ENCODE measurements at places on chromosomes 1 and 21.

DNA sequence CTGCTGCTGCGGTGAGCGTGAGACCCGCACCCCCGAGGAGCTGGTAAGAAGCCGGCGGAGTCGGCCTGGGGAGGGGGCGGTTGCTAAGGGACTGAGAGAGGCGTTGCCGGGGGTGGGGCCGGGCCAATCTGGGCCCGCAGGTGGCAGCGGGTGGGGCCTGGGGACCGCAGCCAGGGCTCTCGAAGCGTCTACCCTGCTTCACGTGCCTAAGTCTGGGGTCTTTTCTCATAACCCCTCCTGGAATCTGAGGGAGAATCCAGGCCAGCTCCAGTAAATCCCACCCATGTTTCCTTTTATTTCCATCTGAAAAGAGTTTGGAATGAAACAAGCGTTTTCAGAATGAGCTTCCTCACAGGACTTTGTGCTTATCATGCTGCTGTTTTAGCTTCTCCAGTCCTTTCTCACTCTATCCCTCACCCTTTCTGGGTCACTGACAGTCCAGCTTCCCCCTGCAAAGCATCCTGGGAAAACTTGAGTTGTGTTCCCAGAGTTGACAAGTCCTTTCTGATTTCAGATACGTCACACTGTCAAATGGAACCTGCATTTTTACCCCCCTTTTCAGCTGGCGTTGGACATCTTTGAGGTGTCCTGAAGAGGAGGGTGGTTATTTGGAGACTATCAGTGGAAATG lies 431 bp downstream of the CLCN6 start:
- no peak for DNase-seq

GRCh38 chr1:74652711-74653139 lies 20.9 kb downstream of the ERICH3 start:
- DNase-seq: no peak

GRCh38 chr1:236536540-236536939 lies 12.8 kb downstream of the LGALS8 start:
- no peak for DNase-seq

DNA sequence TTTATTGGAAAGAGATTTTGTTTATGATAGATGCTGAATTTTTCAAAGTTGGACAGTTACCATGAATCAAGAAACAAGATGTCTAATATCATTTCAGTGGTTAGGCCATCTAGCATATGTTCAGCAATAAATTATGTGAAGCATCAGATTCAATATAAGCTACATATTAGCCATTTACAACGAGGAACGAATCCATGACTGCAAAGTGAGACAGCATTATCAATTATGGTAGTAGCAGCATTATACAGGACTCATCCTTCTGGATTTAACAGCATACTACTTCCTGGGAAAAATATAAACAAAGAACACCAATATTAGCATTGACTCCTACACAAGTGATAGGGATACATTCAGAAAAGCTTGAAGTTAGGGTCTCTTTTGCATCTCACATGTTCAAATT lies 59.1 kb downstream of the LRRC53 start:
- DNase-seq: no peak

GRCh38 chr1:18732686-18733085 lies 102.0 kb downstream of the PAX7 start:
- DNase-seq: no peak

DNA sequence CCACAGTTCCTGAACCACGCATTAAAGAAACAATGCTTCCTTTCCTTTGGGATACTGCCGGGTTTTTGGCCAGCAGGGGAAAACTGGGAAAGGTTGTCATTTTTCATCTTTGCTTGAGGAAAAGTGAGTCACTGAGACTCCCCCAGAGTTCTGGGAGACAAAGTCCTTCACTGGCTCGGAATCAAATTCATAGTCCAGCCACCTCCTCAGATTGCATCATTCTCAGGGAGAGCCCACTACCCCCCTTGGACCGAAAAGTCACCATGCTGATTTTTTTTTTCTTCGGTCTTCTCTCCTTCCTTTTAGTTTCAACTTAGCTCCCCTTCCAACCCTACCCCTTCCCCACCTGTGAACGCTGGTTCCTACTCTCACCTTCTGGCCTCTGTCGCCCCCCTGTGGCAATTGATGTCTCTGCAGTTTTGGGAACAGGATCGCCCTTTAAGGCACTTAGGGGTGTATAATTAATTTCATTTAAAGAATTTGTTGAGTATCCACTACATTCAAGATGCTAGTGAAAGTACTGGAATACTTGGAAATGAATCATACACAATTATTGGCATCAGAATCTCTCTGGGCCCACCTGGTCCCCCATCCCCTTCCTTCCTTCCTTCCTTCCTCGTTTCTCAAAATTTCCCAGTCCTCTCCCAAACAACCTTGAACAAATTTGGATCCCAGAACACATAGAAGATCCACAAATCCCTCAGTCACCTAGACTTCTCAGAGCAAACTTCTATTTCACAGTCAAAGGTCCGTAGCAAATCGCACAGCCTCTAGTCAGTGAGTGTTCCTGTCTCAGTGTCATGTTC lies 6.9 kb downstream of the ACKR1 start:
- peak; percentile 69 for DNase-seq

GRCh38 chr21:45818276-45818903 lies 163.2 kb upstream of the COL6A1 start:
- no peak for DNase-seq

DNA sequence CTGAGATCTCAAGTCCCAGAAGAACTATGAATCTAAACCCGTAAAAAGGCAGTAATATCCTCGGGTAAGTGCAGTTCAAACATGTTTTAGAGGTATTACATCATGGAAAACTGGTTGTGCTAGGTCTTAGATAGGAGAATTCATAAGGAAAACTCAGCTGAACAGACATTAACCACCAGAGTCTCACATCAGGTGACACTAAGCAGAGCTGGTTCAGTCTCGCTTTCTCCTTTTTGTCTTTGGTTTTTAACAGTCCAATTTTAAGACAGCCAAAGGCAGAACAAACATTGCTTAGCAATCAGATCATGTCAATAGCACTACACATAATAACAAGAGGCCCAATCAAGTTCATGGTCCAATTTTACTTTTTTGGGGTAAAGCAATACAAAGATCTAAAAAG lies 63.1 kb upstream of the MUTYH start:
- DNase-seq: no peak

GRCh38 chr1:3683992-3684391 lies 31.7 kb downstream of the TP73 start:
- DNase-seq: no peak

DNA sequence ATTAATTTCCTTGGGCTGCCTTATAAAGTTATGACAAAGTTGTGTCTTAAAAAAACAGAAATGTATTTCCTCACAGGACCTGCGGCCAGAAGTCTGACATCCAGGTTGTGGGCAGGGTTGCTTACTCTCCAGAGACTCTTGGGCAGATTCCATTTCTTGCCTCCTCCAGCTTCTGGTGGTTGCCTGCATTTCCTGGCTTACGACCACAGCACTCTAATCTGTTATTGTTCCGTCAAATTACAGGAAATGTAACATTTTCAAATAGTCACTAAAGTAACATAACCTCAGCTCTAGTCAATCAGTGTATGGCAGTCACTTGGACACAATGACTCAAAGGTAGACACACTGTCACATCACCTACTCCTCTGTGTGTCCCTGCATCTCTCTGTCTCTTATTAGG lies 226.8 kb downstream of the DNAH14 start:
- DNase-seq: no peak

GRCh38 chr1:167454304-167454893 lies 63.9 kb downstream of the CD247 start:
- DNase-seq: no peak

DNA sequence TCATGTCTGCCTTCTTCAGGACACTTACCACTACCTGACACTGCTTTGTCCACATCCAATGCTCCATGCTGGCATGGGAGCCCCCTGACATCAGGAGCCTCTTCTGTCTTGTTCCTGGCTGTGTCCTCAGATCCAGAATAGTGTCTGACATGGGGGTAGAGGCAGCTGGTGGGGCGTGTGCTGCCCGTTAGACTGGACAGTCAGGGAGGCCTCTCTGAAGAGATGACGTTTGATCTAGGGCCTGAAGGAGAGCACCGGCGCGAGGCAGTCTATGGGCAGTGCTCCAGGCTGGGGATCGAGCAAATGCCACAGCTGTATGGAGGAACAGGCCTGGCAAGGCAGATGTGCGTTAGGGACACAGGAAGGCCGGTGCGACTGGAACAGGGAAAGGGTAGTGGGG lies 16.6 kb downstream of the SLC9A1 start:
- DNase-seq: no peak

DNA sequence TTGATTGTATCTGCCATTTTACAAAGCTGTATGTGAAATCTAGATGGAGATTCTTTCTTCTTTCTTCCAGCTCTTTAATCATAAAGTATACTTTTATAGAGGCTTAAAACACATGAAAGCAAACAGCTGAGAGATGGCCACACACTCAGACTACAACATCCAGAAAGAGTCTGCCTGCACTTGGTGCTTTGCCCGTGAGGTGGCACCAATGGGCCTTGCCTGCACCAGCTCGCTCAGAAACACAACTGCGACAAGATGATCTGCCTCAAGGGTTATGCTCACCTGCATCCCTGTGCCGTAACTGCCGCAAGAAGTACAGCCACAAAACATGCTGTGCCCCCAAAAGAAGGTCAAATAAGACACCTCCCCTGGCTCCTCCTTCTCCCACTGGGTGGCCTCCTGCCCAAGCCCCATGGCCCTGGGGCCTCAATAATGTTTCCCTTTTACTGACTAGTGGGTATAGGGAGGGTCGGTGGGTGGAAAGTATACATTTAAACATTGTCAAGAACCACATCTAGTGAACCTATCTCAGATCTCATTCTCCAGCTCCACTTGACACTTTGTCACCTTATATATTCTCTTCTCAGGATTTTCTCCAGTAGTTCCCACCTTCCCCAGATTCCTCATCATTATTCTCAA lies 66.7 kb upstream of the ANGPTL3 start:
- DNase-seq: peak; percentile 31

GRCh38 chr1:67575861-67576260 lies 109.1 kb upstream of the GADD45A start:
- no peak for DNase-seq

DNA sequence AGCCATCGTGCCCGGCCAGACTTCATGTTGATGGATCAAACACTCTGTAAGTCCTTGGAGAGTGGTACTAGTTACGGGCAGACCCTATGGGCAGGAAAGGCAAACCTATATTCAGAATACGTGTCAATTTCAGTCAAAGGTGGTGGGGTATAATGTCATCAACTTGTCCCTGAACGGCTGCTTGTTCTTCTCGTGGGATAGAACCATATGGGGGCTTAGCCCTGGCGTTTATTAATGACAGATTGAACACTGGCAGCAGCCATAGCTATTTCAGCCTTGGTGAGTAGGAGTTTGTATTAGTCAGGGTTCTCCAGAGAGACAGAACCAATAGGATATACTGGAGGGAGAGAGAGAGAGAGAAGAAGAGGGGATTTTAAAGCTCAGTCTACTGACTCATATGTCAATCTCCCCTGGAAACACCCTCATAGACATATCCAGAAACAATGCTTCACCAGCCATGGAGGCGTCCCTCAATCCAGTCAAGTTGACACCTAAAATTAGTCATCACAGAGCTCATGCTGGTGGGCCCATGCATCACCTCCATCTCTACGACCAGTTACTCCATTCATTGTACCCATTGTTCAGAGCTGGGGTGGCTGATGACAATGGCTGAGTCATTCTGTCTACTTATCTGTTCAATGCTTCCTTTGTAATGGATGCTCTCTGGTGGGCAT lies 16.1 kb upstream of the AQP10 start:
- no peak for DNase-seq

DNA sequence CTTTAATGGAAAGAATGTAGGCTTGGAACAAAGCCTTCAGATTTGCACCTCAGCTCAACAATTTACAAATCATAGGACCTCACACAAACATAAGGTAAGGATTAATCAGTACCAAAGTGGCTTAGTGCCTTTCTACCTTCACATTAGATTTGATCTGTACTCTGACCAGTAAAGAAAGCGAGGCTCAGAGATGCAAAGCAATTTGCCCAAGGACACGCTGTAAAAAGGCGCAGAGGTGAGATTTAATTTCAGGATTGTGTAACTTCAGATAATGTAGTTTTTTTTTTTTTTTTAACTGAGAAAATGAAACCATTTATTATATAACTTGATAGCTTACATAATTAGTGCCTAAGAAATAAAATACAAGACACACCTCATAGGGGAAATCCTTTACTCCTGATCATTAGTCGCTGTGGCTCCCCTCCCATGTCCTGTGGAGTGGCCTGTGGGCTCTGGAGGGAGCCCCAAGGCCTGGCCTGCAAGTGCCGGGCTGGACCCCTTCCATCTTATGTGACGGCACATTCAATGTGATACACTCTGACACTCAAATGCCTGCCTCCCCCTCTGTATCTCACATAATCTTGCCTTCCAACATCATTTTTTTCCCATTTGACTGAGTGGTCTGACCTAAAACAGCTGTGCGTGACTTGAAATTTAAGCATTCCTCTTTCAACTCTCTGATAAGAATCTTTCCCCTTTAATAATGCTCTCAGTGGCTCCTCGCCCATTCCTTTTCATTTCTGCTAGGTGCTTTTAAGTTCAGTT lies 426.5 kb upstream of the DAB1 start:
- DNase-seq: no peak

GRCh38 chr1:145785547-145785946 lies 38.3 kb downstream of the RNF115 start:
- DNase-seq: no peak

- DNase-seq: no peak
Observed at GRCh38 chr1:19073311-19074186, 117.1 kb upstream of the IFFO2 start.

DNA sequence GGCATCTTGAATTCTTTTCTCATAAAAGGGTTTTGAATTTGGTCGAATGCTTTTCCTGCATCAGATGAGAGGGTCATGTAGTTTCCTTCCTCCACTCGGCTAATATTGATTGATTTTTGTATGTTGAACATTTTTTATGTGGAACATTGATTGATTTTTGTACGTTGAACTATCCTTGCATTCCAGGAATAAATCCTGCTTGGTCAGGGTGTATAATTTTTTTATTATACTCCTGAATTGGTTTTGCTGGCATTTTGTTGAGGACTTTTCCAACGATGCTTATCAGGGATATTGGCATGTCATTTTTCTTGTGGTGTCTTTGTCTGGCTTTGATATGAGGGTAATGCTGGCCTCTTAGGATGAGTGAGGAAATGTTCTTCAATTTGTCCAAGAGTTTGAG lies 8.5 kb downstream of the TMEM240 start:
- no peak for DNase-seq

DNA sequence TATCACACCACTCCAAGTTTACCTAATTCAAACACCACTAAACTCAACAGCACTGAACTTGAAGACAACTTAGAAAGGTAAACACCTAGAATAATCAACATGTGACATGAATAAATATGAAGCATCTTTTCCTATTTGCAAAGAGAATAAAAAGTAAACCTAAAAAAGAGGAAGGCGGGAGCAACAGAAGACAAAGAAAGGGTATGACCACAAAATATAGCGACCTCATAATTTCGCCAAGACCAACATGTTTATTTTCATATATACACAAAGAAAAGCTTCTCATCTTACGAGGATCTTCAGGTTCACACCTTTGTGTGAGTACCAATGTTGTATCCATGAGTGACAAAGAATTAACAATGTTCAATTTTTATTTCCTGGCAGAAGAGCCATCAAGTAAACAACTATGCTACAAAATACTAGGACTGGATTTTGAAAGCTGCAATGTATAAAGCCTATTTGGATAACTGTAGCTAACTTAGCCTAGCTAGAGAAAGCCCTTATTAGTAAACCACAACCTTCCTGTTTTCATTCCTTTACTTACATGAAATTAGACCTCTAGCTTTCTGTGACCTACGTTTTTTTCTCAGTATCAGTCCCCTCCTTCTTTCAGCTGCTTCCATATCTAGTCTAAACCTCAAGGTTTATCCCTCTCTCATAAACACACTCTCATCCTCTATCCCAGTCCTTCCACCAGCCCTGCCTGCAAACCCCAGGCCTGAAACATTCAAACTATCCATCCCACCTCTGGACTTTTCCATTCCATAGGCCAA lies 21.3 kb upstream of the PHTF1 start:
- DNase-seq: no peak

GRCh38 chr1:1599935-1600860 lies at the start of gene FNDC10:
Gene FNDC10, minus strand, starts transcription at chr1:1600135. Its CDS starts 120 bp downstream, at chr1:1600015.
- DNase-seq: no peak

Measured in pancreas (tissue), 10 donors.